ENCODE measurements at places on chromosomes 5 and 9.

- no peak for DNase-seq
These were observed 238.4 kb upstream of the CD180 start for GRCh38 chr5:67435032-67435431.

DNA sequence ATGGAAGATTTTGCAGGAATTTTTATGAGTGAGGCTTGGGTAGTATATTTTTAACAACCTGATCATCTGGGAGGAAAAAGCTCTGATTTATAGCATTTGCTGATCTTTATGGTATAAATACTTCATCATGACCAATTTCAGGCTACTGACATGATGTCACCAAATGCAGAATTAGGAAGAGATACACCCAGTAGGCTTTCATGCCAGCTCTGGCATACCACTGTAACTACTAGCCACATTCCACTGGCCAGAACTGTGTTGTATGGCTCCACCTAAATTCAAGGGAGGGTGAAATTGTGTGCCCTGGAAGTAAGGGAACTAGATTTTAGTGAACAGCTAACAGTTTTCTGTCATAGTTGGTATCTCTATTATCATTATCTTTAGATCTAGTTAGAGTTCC lies 17.6 kb downstream of the AP3S1 start:
- no peak for DNase-seq

GRCh38 chr5:116672203-116672602 lies 97.6 kb upstream of the SEMA6A start:
- DNase-seq: no peak

DNA sequence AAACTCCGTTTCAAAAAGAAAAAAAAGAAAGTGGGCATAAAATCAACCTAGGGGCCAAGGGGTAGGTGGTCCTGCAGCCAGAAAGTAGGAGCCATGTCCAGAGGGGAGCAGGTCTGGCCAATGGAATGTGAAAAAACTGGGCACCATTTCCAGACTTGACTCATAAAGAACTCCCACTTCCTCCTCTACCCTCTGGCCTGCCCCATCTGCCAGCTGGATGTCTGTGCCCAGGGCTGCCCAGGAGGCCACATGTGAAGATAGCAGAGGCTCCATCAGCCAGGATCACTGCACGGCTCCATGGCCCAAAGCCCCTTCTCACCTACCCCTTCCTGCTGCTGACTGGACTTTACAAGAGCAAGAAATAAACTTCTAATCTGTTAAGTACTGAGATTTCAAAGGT lies 42.1 kb upstream of the EEIG1 start:
- peak; percentile 24 for DNase-seq
